ENCODE measurements at places on chromosomes 4 and X.

- no peak for DNase-seq
Measured at GRCh38 chr4:88308587-88308986, 24.2 kb upstream of the PPM1K start.

DNA sequence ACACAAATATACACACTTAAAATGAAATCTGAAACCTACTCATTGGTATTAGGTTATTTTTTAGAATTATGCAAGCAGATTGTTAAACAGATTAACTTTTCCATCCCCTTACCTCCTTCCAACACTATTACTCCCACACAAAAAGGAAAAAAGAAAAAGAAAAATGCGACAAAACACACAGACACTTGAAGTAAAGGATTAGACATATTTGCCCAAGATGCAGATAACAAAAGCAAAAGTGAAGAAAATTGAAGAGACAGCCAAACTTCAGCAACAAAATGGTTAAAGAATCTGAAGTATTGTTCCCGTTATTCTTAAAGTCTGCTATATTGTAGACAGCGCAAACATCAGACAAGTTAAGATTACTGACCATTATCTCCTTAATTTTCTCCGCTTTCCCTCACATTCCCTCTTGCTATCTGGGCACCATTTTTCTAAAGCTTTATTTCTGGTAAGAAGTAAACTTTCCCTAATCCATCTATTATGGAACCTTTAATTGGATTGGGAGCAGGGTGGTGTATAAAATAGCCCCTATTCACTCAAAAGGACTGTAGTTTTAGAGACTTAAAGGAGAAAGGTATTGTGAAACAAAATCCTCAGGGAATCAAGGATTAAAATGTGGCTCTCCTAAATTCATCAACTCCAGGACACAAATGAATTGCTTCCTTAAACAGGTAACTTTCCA lies 34.7 kb upstream of the MAB21L2 start:
- DNase-seq = no peak

DNA sequence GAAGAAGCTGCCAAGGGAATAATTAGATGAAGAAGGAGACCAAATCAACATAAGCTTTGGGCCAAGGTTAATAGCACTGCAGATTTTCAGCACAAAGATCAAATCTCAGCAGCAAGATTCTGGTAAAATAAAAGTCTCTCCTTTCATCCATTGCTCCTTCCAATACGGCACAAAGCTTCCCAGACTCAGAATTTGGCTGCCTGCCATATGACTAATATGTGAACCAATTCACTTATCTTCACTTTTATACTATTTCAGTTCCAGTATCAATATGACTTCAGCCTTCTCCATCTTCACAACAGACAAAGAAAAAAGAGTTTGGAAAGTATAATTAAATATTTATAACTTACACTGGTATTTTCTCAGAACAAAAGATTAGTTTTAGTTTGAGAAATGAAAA lies 978.3 kb upstream of the GRID2 start:
- no peak for DNase-seq

DNA sequence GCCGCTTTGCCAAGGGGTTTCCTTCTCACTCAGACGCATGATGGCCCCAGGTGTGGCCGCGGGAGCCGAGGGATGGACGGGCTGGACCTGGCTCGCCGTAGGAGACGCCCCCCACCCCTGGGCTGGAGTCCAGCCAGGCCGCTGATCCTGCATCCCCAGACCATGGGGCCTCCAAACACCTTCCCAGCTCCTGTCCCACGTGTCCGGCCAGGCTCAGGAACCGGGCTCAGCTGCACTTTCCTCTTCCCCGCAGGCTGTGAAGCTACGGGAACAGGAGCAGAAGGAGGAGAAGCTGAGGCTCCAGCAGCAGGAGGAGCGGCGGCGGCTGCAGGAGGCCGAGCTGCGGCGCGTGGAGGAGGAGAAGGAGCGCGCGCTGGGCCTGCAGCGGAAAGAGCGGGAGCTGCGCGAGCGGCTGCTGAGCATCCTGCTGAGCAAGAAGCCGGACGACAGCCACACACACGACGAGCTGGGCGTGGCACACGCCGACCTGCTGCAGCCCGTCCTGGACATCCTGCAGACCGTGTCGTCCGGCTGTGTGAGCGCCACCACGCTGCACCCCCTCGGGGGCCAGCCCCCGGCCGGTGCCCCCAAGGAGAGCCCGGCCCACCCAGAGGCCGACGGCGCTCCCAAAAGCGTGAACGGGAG lies 9.1 kb downstream of the AKAP17A start:
- no peak for DNase-seq

DNA sequence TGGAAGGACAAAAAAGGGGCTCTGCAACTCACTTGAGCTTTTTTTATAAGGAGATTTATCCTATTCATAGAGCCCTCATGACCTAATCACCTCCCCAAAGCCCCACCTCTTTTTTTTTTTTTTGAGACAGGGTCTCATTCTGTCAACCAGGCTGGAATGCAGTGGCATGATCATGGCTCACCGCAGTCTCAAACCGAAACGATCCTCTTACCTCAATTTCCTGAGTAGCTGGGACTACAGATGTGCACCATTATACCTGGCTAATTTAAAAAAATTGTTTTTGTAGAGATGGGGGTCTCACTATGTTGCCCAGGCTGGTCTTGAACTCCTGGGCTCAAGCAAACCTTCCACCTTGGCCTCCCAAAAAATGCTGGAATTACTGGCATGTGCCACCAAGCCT lies 61.6 kb upstream of the PDGFRA start:
- no peak for DNase-seq

DNA sequence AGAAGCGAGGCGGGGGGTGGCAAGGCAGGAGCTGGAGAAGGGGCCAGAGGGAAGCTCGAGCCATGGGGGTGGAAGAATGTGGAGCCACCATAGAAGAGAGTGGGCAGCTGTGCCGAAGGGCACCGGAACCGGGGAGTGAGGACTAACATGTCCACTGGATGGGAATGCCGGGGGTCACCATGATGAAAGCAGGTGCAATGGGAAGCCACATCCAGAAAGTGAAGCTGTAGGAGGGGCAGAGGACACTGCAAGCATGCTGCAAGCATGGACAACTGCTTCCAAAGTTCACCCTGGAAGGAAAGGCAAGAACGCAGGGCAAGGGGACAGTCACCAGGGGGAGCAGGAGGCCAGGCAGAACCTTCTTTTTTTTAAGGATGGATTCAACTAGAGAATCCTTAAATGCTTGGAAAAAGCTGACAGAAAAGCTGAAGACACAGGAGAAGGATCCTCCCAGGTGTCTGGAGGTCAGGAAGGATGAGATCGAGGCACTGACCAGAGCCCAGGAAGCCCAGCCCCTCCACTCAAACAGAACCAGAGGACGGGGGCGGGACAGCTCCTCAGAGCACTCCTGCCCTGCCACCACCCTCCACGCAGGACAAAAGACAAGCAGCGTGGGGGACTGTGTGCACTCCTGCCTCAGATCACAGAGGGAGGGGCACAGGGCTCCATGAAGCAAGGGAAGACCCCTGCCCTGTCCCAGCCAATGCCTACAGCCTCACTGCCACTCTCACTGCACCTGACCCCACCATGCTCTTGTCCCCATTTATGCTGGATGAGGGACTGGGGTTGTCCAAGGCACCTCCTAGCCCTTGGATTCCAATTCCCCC lies 169.2 kb downstream of the AFAP1 start:
- DNase-seq = peak; percentile 39

GRCh38 chrX:30643313-30643821 lies 9.9 kb upstream of the GK start:
- DNase-seq = no peak

- DNase-seq = no peak
Measured at GRCh38 chr4:124637321-124637720, 75.2 kb downstream of the ANKRD50 start.

- DNase-seq = no peak
Measured at GRCh38 chr4:85725721-85726170, 250.8 kb downstream of the ARHGAP24 start.

DNA sequence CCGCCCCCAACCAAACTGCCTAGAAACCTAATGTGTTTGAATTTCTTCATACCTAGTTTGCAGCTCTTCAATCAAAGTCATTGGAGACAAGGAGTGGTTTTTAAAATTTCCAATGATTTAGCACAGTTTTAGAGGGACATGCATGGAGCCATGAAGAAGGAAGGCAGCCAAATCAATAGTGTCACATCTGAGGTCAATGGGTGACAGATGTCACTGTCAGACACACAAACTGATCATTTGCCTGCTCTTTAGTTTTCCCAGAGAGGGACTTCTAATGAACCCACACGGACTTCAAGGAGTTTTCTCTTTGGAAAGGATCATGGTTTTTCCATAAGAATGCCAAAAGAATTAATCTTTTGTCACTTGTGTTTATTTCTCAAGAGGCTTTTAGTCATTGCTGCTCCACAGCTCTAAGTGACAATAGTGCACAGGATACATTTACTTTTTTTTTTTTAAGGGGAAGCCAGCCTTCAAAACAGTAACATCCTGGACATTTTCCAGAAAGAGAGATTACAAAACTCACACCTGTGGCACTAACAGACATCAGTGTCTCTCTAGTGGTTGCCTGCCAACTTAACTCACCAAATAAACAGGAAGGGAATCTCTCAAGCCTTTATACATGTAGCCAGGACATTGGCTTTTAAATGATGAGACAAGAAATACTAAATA lies 251.1 kb upstream of the DIAPH2 start:
- no peak for DNase-seq

DNA sequence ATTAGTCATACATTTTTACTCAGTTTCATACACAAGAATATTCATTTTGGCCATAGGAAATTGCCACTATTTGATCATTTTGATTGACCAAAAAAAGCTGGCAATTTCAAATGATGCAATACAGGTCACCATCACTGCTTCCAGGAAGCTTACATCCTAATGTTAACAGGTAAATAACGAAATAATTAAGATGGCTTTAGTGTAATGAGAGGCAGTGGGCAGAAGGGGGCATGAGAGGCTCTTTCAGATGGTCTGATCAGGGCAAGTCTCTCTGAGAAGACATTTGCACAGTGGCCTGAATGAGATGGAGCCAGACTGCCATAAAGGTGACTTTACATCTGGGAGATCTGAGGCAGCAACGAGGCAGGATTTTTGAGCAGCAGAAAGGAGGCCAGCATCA lies 170.7 kb downstream of the SLIT2 start:
- peak; percentile 27 for DNase-seq

DNA sequence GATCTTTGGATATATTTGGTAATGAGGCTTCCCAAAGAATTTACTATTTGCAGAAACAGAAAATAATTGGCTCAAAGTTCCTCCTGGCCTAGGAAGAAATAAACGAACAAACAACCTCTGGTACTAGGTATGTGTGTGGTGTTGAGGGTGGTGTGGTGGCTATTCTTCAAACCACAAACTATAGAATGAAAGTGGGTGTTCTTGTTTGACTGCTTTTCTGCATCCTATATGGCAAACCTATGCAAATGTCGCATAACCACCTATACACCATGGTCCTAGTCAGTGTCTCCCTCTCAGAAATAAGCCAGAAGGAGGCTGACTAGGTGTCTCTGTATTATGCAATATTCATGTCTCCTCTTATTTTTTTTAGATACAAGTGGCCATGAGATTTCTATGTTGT lies 106.6 kb upstream of the PCDH18 start:
- DNase-seq = no peak

GRCh38 chr4:8771666-8772065 lies 100.0 kb downstream of the HMX1 start:
- DNase-seq = no peak

GRCh38 chrX:64188901-64189300 lies 16.6 kb downstream of the AMER1 start:
- no peak for DNase-seq

GRCh38 chr4:188778905-188779304 lies 639.7 kb downstream of the TRIML1 start:
- no peak for DNase-seq

GRCh38 chrX:11480626-11481025 lies 185.1 kb downstream of the ARHGAP6 start:
- DNase-seq = no peak

Measured in CD4-positive, alpha-beta T cell treated with Interleukin-17A for 4 hours (primary cell).